ENCODE measurements at places on chromosomes 12 and 14.

DNA sequence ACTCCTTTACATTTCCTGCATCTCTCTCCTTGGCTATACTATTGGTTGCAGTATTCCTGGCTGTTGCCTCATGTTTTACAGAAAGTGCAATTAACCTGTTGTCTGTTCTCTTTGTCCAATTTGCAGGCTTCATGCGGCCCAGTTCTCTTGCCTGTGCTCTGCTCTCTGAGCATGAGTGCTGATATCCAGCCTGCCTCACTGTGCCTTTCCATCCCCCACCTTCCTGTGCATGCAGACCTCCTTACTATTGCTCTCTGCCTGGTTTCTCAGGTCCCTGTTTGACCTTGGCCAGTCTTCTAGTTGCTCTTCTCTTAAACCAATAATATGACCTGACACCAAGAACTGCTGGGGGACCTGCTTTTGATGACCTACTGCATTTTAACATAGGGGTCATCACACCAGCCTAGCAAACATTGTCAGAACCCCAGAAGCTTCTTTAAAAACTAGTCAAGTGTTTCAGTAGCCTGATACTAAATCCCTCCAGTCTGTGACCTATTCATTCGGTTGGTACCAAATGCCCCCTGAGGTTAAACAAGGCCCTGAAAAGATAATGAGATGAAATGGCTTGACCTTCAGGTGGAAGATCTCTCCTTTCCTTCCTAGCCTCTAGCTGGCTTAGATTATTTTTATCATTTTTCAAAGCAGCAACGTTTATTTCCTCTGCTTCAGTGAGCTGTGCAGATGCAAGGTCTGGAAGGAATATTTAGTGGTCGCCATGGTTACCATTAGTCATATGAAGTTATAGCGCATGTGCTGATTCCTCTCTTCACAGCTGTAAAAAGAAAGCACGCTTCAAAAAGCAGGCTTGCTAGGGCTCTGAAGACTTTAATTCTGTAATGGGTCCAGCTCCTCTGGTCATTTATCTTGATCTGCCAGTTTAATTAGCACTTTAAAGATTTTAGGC is 216.5 kb downstream of the PHLDA1 start:
- DNase-seq, result peak; percentile 20

GRCh38 chr12:109717390-109718357 is 4.0 kb downstream of the FAM222A start:
- DNase-seq, result no peak

GRCh38 chr14:50726372-50727107 is 58.4 kb upstream of the SAV1 start:
- DNase-seq, result no peak

DNA sequence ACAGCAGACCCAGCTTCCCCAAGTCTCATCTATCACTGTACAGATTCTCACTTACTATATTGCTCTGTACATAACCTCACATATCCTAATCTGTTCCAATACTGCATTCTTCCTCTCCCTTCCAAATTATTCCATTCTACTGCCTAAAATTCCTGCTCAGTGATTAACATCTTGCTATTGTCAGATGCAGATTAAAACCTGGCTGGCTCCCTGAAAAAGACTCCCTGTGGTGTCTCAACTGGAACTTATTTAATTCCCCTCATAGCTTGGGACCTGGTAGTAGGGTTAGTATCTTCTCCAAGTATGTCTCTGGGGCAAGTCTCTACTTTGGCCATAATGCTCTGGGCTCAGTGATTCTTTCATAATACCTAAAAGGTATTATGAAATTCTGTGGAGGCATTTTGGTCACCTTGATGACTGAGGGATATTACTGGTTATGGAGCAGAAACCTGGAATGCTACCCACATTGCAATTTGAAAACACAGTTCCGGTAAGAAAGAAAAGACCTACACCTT is 55.8 kb downstream of the PAWR start:
- DNase-seq, result peak; percentile 65

GRCh38 chr12:113347107-113347506 is 11.3 kb upstream of the PLBD2 start:
- no peak for DNase-seq

DNA sequence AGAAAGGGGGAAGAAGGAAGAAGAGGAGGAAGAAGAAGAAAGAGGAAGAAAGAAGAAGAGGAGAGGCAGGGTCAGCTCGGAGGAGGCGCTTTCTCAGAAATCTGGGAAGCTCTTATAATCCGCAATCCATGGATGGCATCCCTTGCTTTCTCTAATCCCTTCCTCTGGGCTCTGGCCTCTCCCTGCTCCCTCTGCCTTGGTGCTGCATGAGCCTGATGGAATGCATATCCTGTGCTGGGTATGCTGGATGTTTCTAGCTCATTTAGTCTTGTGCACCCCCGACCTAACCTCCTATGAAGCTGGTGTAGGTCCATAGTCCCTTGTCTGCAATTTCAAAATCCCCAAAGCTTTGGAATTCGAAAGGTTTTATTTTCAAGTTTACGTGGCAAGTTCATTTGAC is 94.2 kb upstream of the MYL2 start:
- DNase-seq, result no peak

DNA sequence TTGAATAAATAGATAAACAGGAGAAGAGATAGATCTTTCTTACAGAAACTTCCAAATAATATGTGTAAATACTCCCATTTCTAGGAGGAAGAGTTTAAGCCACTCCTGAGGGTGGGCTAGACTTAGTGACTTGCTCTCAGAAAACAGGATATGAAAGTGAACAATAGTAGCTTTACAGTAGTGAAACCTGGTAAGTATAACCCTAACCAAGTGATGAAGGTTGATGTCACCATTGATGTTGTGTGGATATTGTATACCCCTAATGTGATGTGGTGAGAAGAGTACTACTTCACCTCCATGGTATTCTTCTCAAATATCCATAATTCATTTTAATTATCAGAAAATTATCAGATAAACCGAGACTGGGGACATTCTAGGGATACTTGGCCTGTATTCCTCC is 20.9 kb downstream of the AKAP6 start:
- no peak for DNase-seq

DNA sequence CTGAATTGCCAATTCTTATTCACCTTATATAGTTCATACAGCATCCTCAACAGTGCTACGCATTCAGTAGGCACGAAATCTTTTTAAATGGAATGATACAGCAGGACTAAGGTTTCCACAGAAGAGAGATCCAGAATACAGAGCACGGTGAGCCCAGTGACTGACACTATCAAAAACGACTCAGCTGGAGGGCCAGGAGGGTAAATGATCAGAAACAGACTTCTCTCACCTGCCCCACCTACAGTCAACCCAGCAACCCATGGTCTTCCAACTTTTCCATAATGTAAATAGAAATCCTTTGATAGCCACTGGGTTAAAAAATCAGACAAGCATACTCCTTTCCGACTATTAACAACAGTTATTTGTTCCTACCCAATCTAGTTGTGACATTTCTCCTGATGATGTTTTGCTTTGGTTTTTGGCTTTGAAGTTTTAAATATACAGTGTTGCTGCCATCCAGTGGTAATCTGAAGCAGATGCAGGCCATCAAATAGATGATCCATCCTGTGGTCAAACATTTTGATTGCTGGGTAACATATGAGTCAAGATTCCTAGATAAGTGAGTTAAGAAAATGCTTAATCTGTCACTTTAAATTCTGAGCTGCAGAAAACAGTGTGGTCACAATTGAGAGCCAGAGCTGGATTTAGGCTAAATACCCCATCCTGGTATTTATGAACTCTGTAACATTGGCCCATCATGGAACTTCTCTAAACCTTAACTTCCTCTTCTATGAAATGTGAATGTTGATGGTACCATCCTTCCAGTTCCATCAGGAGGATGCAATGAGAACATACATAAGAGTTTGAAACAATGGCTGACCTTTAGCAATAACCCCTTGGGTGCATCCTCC is 42.0 kb downstream of the GPHB5 start:
- no peak for DNase-seq

DNA sequence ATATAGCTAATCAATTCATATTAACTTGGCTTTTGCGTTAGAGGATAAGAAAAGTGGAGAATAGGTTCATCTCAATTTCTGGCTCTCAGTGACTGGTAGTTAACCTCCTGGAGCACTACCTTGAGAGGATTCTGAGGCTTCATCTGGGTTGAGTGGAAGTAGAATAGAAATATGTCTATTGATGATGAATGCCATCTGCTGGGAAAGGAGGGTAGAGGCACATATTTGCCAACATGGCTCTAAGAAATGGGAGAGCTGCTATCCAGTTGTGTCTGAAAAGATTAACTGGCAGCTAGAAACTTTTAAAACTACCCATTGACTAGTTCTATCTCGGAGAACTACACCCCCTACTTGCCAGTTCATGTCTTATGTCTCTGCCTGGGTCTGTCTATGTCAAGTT is 530.1 kb downstream of the NRXN3 start:
- no peak for DNase-seq

- DNase-seq, result peak; percentile 77
Measured at GRCh38 chr14:53793790-53794505, 162.7 kb downstream of the BMP4 start.

- no peak for DNase-seq
Measured at GRCh38 chr14:42523666-42524065, 917.0 kb downstream of the LRFN5 start.

DNA sequence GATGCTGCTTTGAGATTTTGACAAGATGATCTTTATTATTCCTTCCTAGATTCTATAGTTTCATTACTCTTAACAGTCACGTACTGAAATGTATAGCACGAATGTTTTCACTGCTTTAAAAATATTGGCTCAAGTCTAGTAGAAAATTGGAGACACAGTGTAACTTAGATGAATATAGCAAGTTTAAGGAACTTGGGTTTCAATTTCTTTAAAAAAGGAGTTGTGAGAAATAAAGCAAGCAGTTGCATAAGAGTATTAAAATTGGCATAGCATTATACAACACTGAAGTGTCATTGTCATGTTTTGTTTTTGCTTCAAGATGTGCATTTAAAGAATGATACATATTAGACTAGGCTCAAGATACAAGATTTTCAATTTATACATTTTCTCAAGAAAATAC is 624.8 kb upstream of the NOVA1 start:
- DNase-seq, result no peak

DNA sequence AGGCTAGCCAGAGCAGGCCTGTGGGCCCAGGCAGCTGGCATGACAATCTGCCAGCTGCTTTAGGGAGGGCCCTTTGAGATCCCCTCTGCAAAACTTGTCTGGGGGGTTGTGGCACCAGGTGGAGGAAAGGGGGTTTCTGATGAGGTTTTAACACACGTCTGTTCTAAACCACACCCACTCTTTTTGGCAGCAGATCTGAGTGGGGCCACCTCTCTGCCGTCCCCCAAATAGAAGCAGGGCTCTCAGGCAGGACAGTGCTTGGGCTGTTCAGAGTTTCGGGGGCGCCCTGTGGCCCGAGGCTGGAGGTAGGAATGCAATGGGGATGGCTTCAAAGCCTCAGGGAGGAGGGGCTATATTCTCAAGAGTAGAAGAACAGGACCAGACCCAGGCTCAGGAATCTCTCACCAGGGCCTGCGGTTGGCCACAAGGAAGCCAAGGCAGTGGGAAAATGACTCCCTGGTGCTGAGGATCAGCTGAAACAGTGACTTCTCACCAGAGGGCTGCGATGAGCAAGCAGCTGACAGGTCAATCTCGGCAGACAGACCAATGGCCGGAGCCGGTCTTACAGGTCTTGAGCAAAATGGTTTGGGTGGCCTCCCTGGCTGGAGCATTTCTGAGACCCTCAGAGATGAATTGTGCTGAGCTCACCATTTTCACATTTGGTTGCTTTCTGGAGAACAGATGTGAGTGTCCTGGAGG is 1.5 kb upstream of the KRT5 start:
- peak; percentile 24 for DNase-seq

GRCh38 chr12:38886064-38886463 is 19.3 kb downstream of the CPNE8 start:
- DNase-seq, result peak; percentile 88

DNA sequence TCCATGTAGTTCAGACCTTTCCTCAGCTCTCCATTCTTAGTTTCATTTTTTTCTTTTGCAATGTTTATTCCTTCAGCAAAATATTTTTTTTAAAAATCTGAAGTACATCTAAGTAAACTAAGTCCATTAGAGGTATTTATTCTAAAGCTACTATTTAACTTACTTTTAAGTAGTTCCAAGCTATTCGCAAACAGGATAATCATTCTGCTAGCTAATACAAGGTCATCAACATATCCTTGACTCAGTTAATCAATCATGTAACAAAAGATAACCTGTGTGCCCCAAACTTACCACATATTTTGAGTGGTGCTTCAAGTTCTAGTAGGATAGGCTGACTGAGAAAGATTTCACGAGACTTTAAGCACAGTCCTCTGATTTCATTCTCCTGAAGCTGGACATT is 11.2 kb downstream of the PPP1CC start:
- no peak for DNase-seq

- peak; percentile 53 for DNase-seq
Measured at GRCh38 chr14:74469548-74470518, 23.3 kb downstream of the NPC2 start.

DNA sequence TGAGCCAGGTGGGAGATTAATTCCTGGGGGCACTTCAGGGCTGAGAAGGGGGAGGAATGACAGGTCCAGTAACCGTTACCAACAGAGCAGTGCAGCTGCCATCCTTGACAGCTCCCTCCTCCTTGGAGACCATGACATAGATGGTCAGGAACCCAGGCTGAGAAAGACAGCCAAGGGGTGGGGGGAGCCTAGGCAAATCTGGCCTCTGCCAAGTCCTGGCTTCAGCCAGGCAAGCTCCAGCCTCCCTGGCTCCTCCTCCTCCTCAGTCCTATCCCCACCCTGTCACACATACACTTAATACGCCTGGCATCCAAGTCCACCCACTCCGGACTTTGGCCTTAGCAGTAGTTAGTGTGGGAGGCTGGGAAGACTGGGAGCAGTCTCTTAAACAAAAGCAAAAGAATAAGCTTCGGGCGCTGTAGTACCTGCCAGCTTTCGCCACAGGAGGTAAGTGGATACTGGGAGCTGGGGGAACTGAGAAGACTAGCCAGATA is at the start of gene RDH5:
RDH5 (plus strand) TSS at position 323 of the 494 bp plus-strand sequence. CDS start 792 bp downstream, outside the sequence.
- peak; percentile 98 for DNase-seq

DNA sequence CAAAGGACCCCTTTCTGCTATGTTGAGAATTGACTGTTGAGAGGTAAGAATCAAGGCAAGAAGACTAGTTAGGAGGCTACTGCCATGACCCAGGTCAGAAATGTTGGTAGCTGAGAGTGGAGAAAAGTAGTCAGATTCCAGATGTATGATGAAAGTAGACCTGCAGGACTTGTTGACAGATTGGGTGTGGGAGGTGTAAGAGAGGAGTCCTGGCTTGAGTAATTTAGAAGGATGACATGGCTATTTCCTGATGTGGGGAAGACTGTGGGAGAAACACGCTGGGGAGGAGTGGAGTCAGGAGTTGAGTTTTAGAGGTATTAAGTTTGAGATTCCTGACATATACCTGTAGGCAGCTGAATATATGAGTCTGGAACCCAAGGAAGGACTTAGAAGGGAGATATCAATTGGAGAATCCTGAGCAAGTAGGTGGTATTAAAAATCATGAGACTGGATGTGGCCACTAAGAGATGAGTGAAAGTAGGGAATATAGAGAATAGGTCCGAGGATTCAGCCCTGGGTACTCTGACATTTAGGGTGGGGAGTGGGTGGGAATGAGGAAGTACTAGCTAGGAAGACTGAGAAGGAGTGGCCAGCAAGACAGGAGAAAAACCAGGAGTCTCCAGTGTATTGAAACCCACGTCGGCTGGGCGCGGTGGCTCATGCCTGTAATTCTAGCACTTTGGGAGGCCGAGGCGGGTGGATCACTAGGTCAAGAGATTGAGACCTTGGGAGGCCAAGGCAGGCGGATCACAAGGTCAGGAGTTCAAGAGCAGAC is 12.6 kb upstream of the DDX47 start:
- DNase-seq, result no peak

- DNase-seq, result no peak
Measured at GRCh38 chr12:80161612-80162011, 62.3 kb downstream of the OTOGL start.

All from MG63 (cell line).